ENCODE measurements at places on chromosomes 3 and 15.

GRCh38 chr15:71804695-71805470 lies 5.5 kb upstream of the NR2E3 start:
- DNase-seq = no peak

- no peak for DNase-seq
These were observed 4.9 kb downstream of the PRRT3 start for GRCh38 chr3:9947025-9947995.

- DNase-seq = no peak
These were observed 13.3 kb downstream of the SFMBT1 start for GRCh38 chr3:53032609-53033008.

DNA sequence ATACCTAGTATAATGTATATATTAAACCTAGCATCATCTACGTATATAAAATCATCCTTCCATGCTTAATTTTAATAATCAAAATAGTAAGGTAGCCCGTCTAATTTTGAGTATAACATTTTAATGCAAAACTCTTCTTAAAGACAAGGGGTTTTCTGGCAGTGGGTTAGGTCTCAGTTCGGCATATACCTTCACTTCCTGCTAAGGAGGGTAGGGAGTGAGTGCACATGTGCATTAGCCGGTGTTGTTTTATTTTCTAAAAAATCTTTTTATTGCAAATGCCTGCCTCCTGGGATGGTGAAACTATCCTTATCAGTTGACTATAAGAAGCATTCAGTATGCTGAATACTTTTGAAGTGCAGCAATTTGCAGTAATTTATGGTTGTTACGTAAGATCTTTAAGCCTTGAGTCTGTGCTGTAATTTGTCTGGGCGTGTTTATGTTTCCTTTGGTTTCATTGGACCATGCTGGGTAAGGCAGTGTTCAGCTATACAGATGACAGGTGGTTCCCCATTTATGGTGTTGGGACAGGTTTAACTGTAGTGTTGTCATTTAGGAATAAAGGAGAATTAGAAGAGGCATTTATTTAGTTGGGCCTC lies 11.7 kb downstream of the ARHGEF26 start:
- no peak for DNase-seq

GRCh38 chr3:150454622-150455021 lies 46.5 kb downstream of the TSC22D2 start:
- no peak for DNase-seq

Data from stimulated activated CD8-positive, alpha-beta memory T cell treated with anti-CD3 and anti-CD28 coated beads, Interleukin-2, amount 100 ng/mL, for 48 hours (primary cell).